Esophagus squamous epithelium (tissue), 5 donors: ENCODE measurements at places on chromosomes 7 and 10.

- no peak for DNase-seq
Measured at GRCh38 chr10:80324891-80325364, 31.6 kb downstream of the DYDC1 start.

- no peak for DNase-seq
Measured at GRCh38 chr10:17250736-17251135, 22.7 kb downstream of the VIM start.

- DNase-seq, result no peak
Measured at GRCh38 chr7:22430457-22430856, 69.5 kb downstream of the STEAP1B start.

- no peak for DNase-seq
Measured at GRCh38 chr7:69596723-69597277, 1.5 kb upstream of the AUTS2 start.

GRCh38 chr10:37448161-37448560, 322.8 kb downstream of the ANKRD30A start:
- no peak for DNase-seq

DNA sequence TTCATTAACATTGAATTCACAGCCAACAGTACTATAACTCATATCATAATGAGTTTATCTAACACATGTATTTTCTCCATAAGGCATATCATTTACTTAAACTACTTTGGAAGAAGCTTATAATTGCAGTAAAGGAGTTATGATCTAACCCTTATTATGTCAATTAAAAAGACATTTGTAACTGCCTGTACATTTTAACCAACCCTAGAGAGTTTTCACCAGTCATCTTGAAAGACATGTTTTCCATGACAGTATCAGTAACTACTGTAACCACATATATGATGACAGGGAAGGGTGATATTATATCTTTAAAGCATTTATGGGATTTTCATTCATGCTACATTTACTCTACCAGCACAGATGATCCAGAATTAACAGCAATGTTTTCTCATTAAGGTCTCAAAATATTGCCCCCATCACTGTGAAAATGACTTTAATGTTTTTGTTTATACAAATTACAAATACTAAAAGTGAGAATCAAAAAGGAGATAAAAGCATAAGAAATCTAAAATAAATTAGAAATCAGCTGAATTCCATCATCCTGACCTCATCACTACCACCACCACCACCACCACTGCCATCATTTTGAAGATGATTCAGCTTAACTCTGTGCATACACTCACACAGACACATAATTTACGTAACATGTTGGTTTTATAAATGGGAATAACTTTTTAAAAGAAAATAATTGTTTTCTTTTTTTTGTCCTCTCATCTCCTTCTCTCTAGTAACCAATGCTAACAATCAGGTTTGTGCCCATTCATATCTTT, 53.6 kb downstream of the MKLN1 start:
- DNase-seq, result no peak

- no peak for DNase-seq
Measured at GRCh38 chr10:7184660-7185366, 226.0 kb downstream of the SFMBT2 start.

GRCh38 chr10:61918140-61918539, 16.6 kb downstream of the ARID5B start:
- DNase-seq, result no peak
